Large intestine (tissue), 12 donors: ENCODE measurements at places on chromosomes 1 and 21.

DNA sequence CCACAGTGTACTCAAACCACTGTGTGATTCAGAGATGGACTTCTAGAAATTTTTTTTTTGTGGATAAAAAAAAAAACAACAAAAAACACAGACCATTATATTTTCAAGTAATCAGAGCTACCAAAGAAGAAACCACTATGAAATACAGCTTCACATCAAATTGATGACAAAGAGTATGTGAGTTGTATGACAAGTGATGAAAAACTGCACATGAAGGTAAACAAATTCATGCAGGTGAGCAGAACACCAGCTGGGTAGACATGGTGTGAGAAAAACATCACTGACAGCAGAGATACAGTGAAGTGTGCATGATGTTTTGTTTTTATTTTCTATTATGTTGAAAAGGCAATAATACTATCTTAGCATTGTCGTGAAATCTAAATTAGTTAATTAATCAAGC lies 8.0 kb upstream of the PTPRC start:
- no peak for DNase-seq

- DNase-seq: peak; percentile 73
Observed at GRCh38 chr1:211944733-211945500, 90.4 kb downstream of the INTS7 start.

DNA sequence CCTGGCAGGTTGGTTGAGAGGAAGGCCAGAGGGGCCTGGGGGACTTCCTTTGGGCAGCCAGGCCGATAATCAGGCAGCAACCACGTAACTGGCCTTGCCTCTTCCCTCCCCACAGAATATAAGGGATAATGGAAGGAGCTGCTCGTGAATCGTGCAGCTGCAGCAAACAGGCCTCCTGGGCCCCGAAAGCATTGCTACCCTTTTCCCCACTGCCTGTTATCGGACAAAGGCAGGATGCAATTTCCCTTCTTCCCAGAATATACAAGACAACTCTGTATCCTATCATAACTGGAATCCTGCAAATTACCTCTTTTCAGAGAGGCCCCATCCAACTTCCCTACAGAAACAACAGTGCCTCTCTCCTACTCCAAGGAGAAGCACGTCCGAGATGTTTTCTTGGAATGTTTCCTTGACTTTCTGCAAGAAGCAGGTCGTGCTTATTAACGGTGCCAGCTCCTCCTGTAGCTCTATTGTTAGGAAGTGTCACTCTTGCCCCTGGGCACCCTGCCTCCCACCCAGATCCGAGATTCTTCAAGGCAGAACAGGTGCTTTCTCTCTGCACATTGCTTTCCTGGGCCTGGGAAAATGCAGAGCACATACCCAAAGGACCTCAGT lies 106.0 kb upstream of the TIAM1 start:
- no peak for DNase-seq

- peak; percentile 53 for DNase-seq
Observed at GRCh38 chr1:154497026-154497806, 4.8 kb upstream of the TDRD10 start.

GRCh38 chr1:12477936-12478611 lies 139.9 kb downstream of the DHRS3 start:
- DNase-seq: peak; percentile 99
